Activated CD4-positive, CD25-positive, alpha-beta regulatory T cell treated with anti-CD3 and anti-CD28 coated beads, Interleukin-2, amount 50 U/mL, for 24 hours (primary cell): ENCODE measurements at places on chromosomes 1 and 21.

- ATAC-seq, result no peak
These were observed 9.9 kb upstream of the C1orf141 start for GRCh38 chr1:67144696-67145095.

- ATAC-seq, result no peak
These were observed 113.1 kb upstream of the COL6A1 start for GRCh38 chr21:45868488-45868887.

DNA sequence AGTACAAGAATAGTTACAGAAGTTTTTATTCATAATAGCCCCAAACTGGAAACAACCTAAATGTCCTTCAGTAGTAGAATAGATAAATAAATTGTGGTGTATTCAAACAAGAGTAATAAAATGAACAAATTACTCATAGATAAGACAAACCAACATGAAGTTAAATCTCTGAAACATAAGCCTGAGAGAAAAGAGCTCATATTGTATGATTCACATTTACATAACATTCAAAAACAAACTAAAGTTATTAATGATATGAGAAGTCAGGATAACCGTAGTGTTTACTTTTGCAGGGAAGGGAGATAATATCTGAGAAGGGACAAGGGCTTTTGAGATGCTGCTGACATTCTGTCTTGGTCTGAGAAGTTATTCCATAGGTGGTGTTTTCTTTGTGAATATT, 13.5 kb downstream of the STPG1 start:
- no peak for ATAC-seq

DNA sequence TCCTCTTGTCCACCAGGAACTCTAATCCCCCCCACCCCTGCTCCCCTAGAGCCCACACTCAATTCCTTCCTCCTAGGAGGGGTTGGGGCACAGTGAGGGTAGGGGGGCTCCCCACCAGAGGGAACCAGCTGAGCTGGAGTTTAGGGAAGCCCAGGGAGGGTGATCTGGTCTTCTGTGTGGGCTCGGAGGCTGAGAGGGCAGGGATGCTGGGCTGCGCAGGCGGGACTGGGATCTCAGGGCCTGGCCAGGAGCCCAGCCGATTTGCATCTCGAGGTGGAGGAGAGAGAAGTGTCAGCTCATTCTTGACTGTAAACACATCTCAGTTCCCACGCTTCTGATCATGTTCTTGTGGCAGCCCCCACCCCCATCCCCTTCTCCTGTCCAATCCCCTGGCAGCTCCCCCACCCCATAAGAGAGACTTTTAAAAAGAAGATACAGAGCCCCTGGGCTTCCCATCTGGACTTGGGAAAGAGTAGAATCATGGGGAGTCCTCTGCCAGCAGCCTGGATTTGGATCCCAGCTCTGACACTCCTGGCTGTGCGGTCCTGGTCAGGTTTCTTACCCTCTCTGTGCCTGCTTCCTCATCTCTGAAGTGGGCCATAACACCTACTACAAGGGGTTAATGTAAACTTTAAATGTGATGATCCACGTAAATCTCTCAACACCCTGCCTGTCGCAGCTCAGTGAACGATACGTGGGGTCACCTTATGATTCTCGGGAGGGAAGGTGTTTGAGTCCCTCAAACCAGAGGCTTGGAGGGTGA, 6.6 kb downstream of the PEAR1 start:
- ATAC-seq, result no peak

DNA sequence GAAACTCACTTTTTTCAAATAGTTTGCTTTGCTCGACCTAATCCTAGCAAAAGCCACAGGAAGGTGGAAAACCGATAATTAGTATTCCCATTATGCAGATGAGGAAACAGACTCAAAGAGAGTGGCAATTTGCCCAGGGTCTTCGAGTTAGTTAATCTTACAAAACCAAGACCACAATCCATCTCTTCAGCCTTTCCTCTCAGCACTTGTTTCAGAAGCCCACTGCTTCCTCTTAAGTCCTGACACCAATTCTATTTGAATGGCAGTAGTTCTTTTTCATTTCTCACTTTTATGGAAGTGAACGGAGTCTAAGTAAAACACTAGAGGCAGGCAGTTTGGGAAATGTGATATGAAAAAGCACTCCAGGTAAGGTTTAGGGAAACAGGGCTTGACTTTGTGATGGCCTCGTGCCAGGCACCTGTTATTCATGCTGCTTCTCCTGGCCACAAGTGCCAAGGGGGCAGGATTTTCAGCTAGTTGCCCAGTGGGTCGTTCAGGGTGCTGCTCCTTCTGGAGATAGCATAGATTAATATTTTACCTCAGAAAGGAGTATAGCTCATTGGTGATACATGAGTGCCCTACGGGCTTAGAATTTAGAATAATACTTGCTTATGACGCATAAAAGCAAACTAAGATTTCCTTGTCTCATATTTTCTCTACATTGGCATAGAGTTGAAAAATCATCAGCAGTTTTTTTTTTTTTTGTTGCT, 76.6 kb upstream of the NRIP1 start:
- ATAC-seq, result no peak

DNA sequence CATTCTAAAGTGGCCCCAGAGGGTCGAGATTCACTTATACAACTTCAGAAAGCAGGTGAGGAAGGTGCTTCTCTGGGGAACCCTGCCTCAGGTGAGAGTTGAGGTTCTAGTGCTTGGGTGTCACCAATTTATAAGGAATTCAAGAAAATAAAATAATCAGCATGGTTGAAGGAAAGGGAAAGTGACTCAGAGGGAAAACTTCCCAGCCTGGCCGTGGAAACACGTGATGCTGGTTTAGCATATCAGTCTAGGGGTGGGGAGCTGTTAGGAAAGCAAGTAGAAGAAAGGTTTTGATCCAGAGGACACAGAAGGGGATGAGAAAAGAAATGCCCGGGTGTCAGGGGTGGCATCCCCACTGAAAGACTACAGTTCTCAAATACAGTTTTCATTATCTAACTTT, 37.7 kb upstream of the TMEM125 start:
- ATAC-seq, result no peak

DNA sequence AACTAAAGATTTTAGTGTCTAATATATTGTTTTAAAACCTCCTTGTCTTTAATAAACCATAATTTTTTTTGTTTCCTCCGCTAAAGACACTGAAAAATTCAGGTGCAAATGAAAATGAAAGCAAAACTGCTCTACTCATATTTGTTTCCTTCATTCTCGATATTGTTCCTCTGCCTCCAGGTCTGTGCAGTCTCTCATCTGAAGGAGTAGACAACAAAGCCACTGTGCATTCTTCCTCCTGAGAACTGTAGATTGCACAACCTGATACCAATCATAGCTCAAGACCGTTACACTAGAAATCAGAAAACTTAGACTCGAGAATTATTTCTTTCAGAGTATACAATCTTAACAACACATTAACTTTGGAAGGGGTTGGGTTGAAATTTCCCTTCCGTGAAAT, 373.1 kb upstream of the CXADR start:
- ATAC-seq, result no peak

DNA sequence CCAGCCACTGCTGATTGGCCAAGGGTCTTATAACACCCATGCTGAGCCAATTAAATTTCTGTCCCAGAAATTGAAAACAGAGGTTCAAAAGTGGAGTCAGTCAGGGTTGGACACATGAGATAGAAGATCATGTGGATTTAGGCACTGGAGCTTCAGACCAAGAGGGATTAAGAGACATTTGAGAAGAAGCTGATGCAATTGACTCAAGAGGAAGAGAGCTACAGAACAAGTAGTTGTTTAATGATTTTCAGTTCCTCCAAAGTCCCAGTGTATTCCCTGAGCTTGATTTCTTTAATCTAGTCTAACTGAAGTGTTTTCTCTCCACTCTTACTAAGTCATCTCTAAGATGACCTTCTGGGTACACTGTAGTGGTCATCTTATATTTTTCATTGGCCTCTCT, 227.1 kb downstream of the DUSP10 start:
- ATAC-seq, result no peak

DNA sequence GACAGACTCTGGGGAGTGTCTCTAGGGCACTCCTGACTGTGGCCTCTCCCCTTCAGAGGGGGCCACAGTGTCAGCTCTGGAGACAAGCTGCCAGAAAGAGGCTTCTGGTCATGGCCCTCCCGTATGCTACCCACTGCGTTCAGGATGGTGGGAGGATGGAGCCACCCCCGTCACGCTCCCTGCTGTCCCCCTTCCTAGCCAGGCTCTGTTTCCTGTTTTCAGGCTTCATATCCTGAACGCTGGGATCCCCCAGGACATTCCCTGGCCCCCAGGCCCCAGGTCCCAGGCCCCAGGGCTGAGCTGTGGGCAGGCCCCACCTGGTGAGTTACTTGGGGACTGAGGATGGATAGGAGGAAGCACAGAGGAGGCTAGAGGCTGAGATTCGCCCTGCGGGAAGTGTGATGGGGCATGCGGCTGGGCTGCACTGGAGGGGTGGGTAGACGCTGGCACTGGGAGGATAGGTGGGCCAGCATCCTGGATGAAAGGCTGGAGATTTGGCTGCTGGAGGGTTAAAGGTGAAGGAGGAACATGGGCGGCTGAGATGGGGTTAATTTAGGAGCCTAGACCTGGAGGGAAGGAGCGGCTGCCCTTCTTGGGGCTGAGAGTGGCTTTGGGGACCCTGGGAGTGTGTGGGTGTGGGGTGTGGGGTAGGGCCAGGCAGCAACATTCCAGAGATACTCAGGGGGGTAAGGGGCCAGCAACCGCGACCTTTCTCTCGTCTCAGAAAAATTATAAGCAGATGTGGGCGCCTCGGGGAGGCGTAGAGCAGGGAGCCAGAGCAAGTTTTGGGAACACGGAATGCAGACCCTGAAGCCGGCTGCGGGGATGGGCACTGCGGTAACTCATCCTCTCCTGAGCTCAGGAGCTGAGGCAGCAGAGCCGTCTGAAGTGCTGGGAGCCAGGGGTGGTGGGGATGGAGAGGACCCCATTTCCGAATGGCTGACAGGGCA, 8.7 kb downstream of the PEAR1 start:
- no peak for ATAC-seq

GRCh38 chr1:22105611-22106207, 37.2 kb downstream of the WNT4 start:
- peak; percentile 46 for ATAC-seq
